ENCODE measurements at places on chromosomes 16 and 17.
A peak's percentile ranks its signal among the peaks of the same experiment; 100 is the strongest.

DNA sequence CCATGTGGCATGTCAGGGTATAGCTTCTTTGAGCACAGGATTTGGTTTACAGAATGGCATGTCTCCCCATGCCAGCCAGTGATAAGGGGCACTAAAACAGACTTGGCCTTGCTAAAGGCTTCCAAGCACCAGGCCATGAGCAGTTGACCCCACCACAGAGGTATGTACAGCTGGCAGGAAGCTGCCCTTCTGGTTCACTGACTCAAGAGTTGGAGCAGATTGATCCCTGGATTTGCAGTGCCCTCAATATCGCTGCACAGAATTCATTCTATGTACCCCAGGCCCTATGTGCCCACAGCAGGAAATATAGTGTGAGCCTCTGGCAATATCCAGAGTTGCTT lies 24.3 kb downstream of the HLF start:
- DNase-seq, result no peak

GRCh38 chr17:79414793-79415211 lies 196.0 kb downstream of the RBFOX3 start:
- DNase-seq, result no peak

- no peak for DNase-seq
Measured at GRCh38 chr17:29570521-29570920, 2.0 kb downstream of the TP53I13 start.

DNA sequence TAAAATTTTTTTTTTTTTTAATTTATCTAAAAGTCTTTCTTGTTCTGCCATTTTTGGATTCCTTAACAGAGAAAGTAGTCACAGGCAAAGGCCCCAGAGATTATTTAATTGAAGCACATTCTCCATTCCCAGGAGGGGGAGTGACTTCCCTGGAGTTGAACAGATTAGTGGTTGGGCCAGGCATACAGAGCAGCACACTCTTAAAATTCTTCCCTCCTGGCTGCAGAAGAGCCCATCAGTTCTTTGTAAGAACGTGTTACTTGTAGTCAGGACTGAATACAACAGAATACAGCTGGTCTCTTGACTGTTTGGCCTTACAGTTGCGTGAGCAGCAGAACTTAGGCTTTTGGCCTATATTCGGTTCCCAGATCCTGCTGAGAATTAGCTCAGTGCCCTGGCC lies 1.8 kb downstream of the ALKBH5 start:
- DNase-seq, result no peak

- no peak for DNase-seq
Measured at GRCh38 chr16:13077816-13078215, 176.4 kb downstream of the SHISA9 start.

GRCh38 chr17:44247876-44248736 lies 19.8 kb downstream of the SLC4A1 start:
- DNase-seq, result no peak

GRCh38 chr16:73176577-73177013 lies 128.7 kb upstream of the ZFHX3 start:
- DNase-seq, result no peak

- no peak for DNase-seq
Measured at GRCh38 chr17:1047177-1047878, 50.4 kb downstream of the TIMM22 start.

DNA sequence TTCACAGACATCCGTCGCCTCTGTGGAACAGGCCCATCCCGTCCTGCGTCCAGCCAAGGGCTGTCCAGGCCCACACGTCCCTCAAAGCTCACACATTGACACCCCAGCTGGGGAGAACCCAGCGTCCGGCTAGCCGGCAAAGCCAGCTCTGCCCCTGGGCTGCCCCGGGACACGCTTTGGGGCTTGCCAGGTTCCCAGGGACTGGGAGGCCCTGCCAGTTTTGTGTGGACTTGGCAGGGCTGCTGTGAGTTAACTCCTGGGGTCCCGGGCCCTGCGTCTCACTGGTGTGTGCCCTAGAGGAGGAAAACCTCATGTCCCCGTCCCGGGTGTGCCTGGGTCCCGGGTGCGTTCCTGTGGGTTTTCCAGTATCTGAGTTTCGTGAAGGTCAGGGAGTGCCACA lies 6.3 kb downstream of the SOX8 start:
- no peak for DNase-seq

GRCh38 chr16:1610071-1610898 lies 1.6 kb downstream of the IFT140 start:
- peak; percentile 95 for DNase-seq

GRCh38 chr17:63631626-63632025 lies 9.4 kb downstream of the MAP3K3 start:
- no peak for DNase-seq

DNA sequence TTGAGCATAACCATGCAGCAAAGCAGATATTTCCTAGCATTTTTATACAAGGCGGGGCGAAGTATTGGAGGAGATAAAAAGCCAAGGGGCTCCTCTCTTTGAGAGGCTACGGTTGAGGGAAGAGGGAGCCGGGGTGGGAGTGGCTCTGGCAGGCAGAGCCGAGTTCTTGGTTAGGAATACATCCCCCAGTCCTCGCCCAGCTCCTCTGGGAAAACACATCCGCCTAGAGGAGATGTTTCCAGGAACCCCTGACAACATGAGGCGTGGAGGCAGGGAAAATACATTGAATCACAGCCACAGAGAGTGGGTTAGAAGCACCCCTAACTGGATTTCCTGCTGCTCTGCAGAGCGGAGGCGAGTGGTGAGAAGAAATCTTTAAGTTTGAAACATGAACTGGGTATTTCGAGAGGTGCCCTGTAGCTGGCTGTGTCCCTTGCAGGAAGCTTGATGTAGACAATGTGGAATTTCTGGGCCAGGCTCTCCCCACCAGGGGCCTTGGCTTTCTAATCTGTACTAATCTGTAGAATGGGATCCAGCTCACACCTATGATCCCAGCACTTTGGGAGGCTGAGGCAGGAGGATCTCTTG lies 27.3 kb downstream of the TTYH2 start:
- DNase-seq, result no peak

DNA sequence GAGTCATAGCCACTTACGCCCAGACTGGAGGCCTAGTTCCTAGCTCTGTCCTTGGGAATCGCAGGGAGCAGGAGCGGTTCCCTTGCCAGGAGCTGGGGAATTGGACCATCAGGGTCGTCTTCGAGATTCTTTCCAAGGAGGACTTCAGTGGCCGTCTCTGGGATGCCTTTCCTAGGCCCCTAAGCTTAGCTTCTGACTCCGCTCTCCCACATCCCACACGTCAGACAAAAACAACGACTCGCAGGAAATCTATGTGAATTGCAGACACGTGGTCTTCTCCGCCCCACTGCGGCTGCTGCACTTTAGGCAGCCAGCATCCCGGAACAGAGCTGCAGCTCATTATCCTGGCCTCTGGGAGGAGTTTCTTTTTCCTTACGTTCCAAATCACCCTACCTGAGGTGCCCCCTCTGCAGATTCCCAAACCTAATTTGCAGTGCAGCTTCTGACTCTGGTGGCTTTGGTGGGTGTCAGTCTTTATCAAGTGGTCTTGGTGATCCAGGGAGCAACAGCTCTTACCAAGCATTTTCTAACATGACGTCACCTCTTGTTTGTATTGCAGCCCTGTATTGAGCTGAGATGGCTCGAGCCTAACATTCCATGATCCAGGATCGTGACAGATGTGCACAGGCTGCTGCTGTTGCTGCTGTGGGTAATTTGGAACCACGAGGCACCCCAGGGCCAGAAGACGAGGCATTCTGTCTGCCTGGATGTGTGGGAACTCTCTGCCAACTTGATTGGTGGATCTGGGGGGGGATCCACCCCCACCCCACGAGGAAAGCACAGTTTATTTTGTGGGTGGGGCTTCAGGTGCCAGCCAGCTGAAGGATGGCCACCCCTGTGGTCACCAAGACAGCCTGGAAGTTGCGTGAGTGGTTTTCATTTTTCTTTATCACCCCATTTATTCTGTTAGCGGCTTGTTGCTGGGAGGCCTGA lies 1.1 kb downstream of the KATNB1 start:
- peak; percentile 36 for DNase-seq

DNA sequence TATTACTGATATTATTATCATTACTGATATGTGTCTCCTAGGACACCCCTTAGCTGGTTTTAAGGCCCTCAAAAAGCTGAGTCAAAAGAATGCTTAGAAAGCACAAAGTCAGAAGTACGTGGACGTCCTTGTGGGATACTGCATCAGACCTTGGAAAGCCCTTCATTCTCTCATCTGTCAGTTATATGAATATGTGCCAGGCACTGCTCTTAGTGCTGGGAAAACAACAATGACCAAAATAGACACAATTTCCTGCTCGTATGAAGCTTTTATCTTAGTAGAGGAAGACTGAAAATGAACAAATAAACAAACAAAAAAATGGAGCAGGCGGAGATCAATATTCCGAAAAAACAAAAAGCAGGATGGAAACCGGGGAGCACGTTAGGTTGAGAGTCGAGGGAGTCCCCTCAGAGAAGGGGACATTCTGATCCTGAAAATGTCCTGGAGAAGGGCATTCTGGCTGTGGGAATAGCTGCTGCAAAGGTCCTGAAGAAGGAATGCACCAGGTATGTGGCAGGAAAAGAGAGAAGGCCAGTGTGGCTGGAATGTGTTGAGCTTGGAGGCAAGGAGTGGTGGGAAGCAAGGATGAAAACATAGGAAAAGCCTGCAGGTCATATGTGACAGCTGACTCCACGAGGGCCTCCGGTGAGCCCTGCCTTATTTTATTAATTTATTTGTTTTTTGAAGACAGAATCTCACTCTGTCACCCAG lies 15.5 kb upstream of the TMEM94 start:
- no peak for DNase-seq

- no peak for DNase-seq
Measured at GRCh38 chr16:10923650-10924214, 18.5 kb downstream of the DEXI start.

- no peak for DNase-seq
Measured at GRCh38 chr16:73793260-73793659, 503.4 kb upstream of the PSMD7 start.

DNA sequence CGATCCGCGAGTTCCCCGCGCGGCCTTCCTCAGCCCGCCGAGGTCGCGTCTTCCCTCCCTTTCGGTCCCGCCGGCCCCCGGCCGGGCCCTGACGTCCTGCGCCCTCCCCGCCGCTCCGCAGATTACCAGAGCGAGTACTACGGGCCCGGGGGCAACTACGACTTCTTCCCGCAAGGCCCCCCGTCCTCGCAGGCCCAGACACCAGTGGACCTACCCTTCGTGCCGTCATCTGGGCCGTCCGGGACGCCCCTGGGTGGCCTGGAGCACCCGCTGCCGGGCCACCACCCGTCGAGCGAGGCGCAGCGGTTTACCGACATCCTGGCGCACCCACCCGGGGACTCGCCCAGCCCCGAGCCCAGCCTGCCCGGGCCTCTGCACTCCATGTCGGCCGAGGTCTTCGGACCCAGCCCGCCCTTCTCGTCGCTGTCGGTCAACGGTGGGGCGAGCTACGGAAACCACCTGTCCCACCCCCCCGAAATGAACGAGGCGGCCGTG lies 5.4 kb downstream of the LHX1 start:
- DNase-seq, result no peak
